DMS153 (cell line): ENCODE measurements at places on chromosomes 7 and 10.

DNA sequence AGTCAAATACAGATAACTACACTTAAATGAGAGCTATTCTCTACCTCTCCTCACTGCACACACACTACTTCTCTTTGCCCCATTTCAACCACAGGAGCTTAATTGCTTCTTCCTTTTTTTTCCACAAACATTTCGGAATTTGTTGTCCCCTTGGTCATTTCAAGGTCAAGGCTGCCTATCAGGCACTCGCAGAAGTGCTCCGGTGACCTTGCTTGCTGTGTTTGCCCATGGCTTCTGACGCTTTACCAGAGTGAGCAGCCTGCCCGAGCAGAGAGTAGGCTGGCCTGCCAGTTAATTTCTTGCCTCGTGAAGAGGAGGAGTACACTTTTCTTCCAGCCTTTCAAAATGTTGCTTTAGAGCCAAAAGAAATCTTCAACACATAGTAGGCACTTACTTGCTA, 297.1 kb upstream of the LRGUK start:
- DNase-seq: no peak

- DNase-seq: no peak
These were observed 131.1 kb upstream of the SLC26A5 start for GRCh38 chr7:103577059-103577458.

GRCh38 chr7:35415411-35415822, 161.5 kb upstream of the TBX20 start:
- no peak for DNase-seq

DNA sequence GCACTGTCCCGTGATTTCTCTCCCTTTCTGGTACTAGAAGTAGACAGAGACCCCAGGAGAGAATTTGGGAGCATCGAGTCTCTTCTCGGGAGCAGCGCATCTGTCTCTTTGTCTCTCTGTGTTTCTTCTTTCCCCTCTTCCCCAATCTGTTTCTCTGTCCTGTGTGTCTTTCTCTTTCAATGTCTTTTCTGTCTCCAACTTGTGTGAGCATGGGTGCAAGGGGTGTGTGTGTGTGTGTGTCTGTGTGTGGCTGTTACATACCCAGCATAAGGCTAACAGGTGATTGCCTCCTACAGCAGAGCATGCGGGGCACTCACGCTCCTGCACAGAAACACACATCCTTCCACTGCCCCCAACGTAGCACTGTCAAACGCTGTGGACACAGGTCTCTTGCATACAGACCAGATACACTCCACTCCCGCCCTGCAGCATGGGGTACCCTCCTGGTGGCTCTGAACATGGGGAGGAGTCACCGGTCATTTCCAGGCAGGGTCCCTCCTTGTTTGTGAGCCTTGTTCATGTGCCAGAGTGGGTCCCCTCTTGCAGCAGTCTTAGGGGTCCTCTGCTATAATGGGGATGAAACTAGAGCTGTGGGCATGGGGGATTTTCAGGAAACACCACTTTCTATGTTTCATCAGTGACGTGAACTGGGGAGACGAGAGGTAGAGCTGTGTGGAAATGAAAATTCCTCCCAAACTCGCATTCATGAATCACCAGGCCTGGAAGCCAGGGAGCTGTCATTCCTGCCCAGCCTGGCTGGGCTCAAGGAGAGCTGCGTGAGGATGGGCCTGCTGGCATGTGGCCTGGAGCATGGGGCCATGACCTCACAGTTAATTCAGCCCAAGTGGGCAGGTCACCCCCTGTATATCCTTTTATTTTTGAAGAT, 980 bp downstream of the ADAMTS14 start:
- no peak for DNase-seq

DNA sequence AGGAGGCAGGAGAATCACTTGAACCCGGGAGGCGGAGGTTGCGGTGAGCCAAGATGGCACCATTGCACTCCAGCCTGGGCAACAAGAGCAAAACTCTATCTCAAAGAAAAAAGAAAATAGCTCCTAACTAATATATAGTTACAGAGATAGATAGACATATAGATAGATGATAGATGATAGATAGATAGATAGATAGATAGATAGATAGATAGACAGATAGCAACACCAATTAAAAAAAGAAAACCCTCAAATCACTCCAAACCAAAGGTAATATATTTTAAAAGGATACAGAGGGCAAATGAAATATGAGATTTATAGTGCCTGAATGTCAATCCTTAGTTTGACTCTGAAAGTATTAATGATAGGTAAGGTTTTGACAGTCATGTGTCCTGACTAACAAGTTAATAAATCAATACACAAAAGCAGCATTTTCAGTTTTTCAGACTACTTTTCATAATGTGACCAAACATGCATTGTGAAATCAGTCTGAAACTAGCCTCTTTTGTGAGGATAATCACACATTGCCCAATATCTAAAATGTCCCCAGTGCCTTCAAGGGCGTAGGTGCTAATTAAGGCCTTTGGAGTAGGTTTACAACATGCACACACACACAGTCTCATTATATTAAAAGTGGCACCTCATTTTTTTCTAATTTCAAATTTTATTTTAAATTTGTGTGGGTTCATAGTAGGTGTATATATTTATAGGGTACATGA, 61.2 kb downstream of the BPGM start:
- no peak for DNase-seq
